ENCODE measurements at places on chromosomes 13 and 19. TPM values are rescaled to one million over a fixed set of nuclear protein-coding genes. Genes with fewer than 3 reads are reported as not detected.

The LRP3 gene
- total RNA-seq = 0.22 TPM

The B9D2 gene
- total RNA-seq = 4.7 TPM

The NXNL1 gene
- total RNA-seq = not detected

- DNase-seq = peak; percentile 17
Measured at GRCh38 chr13:99600318-99600717, 99.0 kb downstream of the TM9SF2 start.

GRCh38 chr19:38290631-38291147, 13.4 kb upstream of the C19orf33 start:
- no peak for DNase-seq

DNA sequence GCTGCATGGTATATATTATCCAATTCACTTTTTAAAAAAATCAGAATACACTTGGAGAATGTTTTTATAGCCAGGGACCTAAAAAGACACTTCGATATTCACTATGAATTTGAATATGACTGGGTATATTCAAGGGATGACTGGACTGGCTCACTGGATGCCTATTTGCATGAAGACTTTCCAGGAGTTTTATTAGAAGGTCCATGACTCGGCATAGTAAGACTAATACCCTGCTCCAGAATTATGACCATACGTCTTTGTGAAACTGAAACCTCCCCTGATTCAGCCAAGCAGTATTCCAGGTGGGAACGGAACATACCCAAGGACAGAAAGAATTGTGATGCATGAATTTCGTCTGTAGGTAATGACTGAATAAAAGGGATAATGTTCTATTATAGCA, 3.9 kb upstream of the FAM216B start:
- DNase-seq = no peak

- DNase-seq = no peak
Measured at GRCh38 chr19:7762719-7763293, at the start of gene CLEC4M. Gene CLEC4M (plus strand): TSS chr19:7763243. CDS start chr19:7763267, 24 bp downstream.

GRCh38 chr19:30648866-30649862, 277.0 kb downstream of the ZNF536 start:
- DNase-seq = no peak

All from activated CD4-positive, alpha-beta memory T cell treated with anti-CD3 and anti-CD28 coated beads for 36 hours (primary cell).